ENCODE measurements at places on chromosomes 3 and 15.
A peak's percentile ranks its signal among the peaks of the same experiment; 100 is the strongest.

DNA sequence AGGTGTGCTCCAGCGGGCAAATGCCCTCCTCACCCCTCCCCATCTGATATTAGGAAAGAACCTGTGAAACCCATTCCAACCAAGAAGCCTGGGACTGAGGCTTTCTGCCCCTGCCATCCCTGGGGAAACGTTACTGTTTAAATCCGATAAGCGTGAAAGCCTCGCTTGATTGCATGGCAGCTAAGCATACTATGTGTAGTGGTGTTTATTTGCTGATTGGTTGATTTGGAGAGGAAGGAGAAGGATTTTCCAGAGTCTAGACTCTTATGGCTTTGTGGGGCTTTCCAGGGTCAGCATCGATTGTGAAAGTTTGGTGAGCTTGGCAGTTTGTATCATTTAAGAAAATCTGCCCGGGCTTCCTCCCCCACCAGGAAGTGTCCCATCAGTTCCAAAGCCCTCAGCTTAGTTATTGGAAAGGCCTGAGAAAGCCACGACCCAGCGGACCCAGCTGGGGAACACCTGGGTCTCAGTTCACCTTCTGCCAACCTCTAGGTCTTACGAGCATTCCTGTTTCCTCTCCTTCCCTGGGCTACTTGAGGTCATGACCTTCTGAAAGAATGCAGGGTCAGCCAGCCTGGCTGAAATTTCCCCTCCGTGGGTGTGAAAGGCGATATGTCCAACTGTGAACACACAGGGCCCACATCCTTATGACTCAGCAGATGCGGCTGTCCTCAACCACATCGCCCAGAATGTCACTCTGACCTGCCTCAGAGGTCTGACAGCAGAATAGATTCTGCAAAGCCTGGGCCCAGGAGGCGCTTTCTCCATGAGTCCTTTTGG, 62.8 kb upstream of the HERC1 start:
- no peak for DNase-seq

- no peak for DNase-seq
Observed at GRCh38 chr3:88010810-88011209, 48.0 kb downstream of the CGGBP1 start.

- DNase-seq = no peak
Observed at GRCh38 chr3:10322352-10322710, 1.4 kb upstream of the SEC13 start.

DNA sequence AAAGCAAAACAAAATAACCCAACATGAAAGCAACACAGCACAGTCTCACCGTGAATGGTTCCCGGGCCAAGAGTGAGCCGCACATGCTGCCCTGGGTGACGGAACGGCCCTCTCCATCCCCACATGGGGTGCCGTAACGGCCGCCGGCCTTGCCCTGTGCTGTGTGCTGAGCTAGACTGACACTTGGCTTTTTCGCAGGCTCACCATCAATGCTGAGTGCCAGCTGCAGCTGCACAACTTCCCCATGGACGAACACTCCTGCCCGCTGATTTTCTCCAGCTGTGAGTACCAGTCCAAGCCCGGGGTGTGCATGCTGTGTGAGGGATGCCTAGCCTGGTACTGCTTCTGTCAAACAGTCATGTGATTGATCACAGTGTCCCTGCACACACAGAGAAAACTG, 357.6 kb downstream of the GABRG3 start:
- peak; percentile 36 for DNase-seq

DNA sequence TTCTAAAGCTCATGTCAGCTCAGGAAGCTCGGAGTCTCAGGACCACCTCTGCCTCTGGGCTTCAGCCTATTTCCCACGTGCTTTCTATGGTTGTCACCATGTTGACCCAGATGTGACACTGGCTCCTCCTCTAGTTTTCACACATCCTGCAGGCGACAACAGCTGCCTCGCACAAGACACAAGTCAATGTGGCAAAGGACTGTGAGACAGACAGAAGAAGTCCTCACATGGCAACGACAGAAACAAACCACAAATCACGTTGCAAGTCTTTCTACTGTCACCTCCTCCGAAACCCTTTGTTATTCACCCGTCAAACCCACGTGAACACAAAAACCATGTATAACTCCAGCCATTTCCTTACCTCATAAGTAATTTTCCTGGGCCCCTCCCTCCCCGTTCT, 194.5 kb downstream of the MEX3B start:
- DNase-seq = no peak

DNA sequence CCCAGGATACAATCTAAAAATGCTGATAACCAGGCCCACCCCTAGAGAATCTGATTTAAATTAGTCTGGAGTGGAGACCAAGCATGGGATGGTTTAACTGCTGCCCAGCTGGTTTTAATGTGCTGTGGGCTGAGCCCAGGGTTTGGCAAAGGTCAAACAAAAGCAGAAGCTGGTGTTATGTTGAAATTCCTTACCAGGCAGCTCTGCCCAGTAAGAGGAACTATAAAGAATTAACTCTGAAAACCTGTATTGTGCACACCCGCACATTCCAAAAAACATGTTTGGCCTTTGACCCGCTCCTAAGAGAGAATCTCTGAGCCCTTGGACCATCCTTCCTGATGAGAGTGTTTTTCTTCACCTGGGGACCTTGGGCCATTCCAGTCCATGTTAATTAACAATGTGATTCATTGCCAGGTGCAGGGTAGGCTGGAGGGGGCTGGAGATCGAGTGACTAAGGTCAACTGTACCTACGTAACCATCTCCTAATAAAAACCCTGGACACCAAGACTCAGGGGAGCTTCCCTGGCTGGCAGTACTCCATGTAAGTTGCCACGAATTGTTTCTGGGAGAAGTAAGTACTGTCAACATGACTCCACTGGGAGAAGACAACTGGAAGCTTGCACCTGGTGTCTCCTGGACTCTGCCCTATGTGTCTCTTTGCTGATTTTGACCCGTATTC, 10.9 kb downstream of the CCDC13 start:
- DNase-seq = no peak

DNA sequence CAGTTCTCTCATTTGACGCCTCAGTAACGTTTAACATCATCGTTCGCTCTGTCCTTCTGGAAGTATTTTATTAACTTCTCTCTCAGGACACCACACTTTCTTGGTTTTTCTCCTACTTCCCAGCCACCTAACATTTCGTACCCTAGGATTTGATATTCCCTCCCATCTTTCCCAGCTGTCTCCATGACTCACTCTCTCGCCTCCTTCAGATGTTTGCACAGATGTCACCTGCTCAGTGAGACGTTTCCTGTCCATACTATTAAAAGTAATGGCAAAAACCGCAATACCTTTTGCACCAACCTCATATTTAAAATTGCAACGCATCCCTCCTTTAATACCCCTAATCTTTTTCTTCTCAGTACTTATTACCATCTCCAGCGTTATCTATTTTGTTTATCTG, 62.1 kb upstream of the SPRED1 start:
- DNase-seq = no peak

DNA sequence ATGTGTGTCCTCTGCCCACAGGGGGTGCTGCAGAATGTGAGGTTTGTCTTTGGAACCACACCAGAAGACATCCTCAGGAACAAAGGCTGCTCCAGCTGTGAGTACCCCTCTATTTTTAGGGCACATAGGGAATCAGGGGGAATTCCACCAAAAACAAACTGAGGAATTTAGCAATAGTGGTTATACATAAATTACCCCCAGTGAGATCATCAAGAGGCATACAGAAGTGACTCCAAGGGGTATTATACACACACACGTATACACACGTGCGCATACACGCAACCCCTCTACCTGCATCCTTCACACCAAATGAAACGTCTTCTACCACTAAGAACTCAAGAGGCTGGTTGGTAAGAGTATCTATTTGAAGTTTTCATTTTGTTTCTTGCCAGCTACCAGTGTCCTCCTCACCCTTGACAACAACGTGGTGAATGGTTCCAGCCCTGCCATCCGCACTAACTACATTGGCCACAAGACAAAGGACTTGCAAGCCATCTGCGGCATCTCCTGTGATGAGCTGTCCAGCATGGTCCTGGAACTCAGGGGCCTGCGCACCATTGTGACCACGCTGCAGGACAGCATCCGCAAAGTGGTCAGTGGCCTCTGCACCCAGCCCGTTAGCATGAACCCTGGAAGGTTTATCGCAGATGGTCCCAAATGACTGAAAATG, 2.9 kb downstream of the THBS1 start:
- no peak for DNase-seq

DNA sequence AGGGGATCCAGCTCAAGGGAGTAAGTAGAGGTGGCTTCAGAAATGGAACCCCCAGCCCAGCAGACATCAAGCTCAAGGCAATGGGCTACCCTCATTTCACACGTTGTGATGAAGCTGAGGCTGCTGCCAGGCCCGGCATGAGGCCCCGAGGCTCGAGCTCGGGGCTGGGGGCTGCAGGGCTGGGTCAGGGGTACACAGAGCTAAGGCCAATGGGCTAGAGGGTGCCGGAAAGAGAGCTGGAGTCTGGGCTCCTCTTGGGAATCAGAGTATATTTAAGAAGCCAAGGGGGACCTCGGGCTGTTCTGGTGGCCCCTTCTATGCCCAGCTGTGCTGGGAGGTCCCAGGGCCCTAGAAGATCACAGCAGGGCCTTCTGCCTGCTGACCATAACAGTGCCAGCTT, 7.4 kb downstream of the PRSS50 start:
- DNase-seq = no peak

DNA sequence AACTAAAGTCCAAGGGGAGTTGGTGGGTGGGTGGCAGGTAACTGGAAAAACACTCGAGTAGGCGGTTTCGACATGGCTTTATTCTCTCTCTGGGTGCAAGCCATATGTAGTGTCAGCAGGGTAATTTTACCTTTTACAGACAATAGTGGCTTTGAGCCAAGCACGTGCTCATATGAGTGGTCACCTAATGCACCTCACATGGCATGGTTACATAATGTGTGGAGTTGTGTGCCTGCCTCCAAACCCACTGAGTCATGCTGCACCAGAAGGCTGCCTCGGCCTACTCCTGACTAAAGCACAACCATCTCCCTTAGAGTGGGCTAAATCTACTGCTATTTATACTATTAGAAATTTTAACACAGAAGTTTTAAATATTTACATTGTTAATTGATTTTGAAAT, 16.5 kb downstream of the CCRL2 start:
- no peak for DNase-seq

- DNase-seq = no peak
Observed at GRCh38 chr3:69318410-69318809, 67.5 kb downstream of the FRMD4B start.

DNA sequence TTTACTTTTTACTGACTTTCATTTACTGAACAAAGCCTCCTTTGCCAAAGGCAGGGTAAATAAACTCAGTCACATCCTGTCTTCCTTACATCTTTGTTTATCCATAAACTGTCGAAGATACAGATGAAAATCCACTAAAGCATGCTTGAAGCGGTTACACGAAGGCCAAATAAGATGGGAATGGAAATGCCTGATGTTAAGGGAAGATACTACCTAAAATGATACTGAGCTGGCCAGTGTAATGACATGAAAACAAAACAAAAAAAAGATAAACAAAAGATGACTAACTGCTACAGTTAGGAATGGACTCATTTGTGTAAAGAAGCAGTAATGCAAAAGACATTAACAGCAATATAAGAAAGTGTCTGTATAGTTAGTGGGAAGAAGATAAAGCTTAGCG, 114.7 kb upstream of the ADAMTS9 start:
- no peak for DNase-seq

DNA sequence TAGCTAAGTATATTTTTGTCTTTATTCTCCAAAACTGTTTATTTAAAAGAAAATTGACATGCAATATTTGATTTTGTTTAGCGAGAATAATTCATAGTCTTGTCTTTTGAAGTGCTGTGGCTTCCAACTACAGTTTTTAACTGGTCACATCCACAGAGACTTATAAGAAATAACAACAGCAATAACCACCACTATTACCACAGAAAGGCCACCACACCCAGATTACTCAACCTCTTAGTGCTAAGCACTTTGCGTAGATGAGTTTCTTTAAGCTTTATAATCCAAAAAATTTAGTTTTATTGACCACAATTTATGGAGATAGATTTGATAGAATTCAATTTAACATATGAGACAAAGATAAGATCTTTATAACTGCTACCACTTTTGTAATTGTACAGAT, 468.4 kb upstream of the UBE2E2 start:
- no peak for DNase-seq

DNA sequence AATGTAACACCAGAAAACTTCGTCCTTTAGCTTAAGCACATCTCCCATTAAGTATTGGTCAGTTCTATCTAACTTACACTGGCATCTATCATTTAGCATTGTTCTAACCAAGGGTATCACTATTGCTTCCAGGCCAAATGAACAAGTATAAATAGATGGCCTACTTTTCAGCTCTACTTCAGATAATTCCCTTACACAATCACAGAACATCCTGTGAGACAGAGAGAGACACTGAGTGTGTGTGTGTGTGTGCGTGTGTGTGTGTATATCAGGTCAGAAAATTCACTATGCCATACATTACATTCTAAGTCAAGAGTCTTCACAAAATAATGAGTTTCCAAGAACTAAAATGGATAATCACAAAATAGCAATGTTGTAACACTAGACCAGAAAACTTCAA, 39.1 kb downstream of the SCAPER start:
- DNase-seq = no peak

DNA sequence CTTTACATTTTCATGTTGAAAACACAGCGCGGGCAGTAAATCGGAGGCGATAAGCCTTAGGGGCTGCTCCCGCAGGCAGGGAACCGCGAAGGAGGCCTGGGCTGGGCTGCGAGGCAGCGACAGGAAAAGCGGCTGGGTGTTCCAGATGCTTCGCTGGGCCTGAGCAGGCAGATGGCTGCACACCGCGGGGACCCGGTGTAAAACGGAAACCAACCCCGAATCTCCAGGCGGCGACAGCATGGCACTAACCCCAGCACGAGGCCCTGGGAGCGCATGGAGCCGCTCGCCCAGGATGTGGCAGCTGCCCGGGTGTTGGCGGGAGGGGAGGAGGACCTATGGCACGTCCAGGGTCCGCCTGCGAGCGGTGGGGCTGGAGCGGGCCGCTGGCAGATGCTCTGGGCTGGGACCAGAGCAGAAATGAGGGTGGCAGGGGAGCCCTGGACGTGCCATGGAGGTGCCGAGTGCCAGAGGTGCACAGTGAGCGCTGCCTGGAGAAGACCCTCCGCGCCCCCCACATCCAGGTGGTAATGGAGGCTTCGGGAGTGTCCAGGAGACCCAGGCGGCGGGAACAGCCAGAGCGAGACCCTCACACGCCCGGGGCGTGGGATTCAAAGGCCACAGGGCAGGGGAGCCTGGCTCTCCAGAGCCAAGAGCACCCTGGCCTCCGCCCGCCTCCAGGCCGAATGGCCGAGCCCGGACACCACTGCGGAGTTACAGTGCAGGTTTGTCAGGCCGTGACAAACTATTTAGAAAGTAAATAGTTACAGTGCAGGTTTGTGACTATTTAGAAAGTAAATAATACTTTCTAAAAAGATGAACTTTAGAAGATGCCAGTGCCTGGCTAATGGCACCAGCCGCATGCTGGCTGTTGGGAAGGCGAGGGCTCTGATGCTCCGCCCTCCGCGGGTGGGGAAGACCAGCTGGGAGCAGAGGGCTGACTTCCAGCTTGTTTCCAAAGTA, 293.6 kb downstream of the OCA2 start:
- DNase-seq = no peak

DNA sequence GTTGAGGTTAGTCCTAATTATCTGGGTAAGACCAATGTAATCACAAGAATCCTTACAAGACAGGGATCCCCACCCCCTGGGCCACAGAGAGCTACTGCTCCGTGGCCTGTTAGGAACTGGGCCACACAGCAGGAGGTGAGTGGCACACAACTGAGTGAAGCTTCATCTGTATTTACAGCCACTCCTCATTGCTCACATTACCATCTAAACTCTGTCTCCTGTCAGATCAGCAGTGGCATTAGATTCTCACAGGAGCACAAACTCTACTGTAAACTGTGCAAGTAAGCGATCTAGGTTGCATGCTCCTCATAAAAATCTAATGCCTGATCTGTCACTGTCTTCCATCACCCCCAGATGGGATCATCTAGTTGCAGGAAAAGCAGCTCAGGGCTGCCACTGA, 58.5 kb upstream of the CRBN start:
- DNase-seq = no peak

Measured in right lung (tissue), 10 donors.